ENCODE measurements at places on chromosomes 6 and 20. TPM values are rescaled to one million over a fixed set of nuclear protein-coding genes. Genes with fewer than 3 reads are reported as not detected.

Gene TAP2
- 50.0 TPM for total RNA-seq

Gene DOK5
- 0.16 TPM for total RNA-seq

Gene BMP5
- not detected for total RNA-seq

Gene FAM162B
- 0.16 TPM for total RNA-seq

Gene NKX2-4
- not detected for total RNA-seq

Gene HAO1
- total RNA-seq, result not detected

Gene LPIN3
- total RNA-seq, result 0.94 TPM

Gene SMOC2
- not detected for total RNA-seq

Gene HSPA12B
- 11.1 TPM for total RNA-seq

Gene FRMD1
- total RNA-seq, result not detected

Gene KIAA1755
- total RNA-seq, result 0.16 TPM

Gene LY6G6C
- total RNA-seq, result not detected

Gene RFX6
- not detected for total RNA-seq

Gene SLC35D3
- total RNA-seq, result not detected

Gene REM1
- total RNA-seq, result not detected

Gene HLA-DMA
- total RNA-seq, result 1.1 TPM

Gene BANF2
- total RNA-seq, result not detected

Gene DNAH8
- total RNA-seq, result not detected

Gene TREML4
- not detected for total RNA-seq

Gene MOCS3
- 6.8 TPM for total RNA-seq

Gene KCNG1
- total RNA-seq, result 3.4 TPM

Gene FOXC1
- total RNA-seq, result 3.2 TPM

Gene UQCC2
- 21.4 TPM for total RNA-seq

Gene MRAP2
- 0.57 TPM for total RNA-seq

Gene AVP
- total RNA-seq, result not detected

Gene C4A
- total RNA-seq, result 1.5 TPM

Gene EFCAB8
- total RNA-seq, result under 0.01 TPM

Gene RAET1E
- total RNA-seq, result not detected

Gene TAAR2
- total RNA-seq, result not detected

Gene PTK6
- 0.13 TPM for total RNA-seq

Gene GNMT
- not detected for total RNA-seq

Gene ZNF133
- total RNA-seq, result 20.5 TPM

Gene RTN4IP1
- total RNA-seq, result 4.1 TPM

Gene RALGAPB
- 15.9 TPM for total RNA-seq

Gene DDX27
- 30.8 TPM for total RNA-seq

Gene STMND1
- total RNA-seq, result not detected

Gene TP53TG5
- total RNA-seq, result not detected

Gene TSBP1
- total RNA-seq, result not detected

Gene WFDC2
- total RNA-seq, result not detected

Gene LY6G6F
- total RNA-seq, result not detected

Gene ADGRF5
- total RNA-seq, result 276 TPM

Gene CST3
- 181 TPM for total RNA-seq

Gene NDUFAF5
- total RNA-seq, result 17.1 TPM

Gene BPIFB2
- not detected for total RNA-seq

Gene BMP2
- 13.8 TPM for total RNA-seq

Gene UST
- total RNA-seq, result 0.16 TPM

Gene SOX18
- total RNA-seq, result 43.9 TPM

Gene FERMT1
- total RNA-seq, result 0.38 TPM

Gene CYP24A1
- total RNA-seq, result not detected

Gene HTR1B
- total RNA-seq, result 6.9 TPM

Gene EDN1
- 486 TPM for total RNA-seq

Gene LAMA2
- total RNA-seq, result 1.2 TPM

Gene PARD6B
- total RNA-seq, result 0.82 TPM

Gene GDAP1L1
- not detected for total RNA-seq

Measured in bladder microvascular endothelial cell (primary cell).